Cardiac septum (tissue), 1 donor: ENCODE measurements at places on chromosomes 7 and 10. TPM values are rescaled to one million over a fixed set of nuclear protein-coding genes. Genes with fewer than 3 reads are reported as not detected.

GRCh38 chr7:22990588-22990949, 23.4 kb downstream of the HYCC1 start:
- no peak for DNase-seq

DNA sequence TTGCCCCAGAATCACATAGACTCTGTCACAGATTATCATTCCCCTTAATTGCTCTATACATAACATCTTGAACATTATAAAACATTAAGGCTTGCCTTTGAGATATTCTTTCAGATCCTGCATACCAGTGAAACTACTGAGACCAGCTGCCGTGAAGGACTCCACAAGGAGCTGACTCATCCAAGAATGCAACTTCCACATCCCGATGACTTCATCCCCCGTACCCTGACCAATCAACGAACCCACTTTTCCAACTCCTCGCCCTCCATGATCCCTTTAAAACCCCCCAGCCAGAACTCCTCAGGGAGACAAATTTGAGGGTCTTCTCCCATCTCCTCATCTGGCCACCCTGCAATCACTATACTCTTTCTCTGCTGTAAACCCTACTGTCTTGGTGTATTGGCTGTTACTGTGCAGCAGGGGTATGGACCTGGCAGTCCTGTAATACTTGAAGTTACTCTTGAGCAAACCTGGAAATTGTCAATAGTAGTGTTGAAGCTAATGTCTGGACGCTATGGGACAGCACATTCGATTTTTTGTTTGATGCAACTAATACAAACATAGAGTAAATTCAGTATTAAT, 49.8 kb downstream of the HTR5A start:
- no peak for DNase-seq

GRCh38 chr10:101140084-101140949, 9.2 kb downstream of the TLX1 start:
- no peak for DNase-seq

GRCh38 chr10:130749911-130750310, 561.6 kb downstream of the TCERG1L start:
- DNase-seq: peak; percentile 60

DNA sequence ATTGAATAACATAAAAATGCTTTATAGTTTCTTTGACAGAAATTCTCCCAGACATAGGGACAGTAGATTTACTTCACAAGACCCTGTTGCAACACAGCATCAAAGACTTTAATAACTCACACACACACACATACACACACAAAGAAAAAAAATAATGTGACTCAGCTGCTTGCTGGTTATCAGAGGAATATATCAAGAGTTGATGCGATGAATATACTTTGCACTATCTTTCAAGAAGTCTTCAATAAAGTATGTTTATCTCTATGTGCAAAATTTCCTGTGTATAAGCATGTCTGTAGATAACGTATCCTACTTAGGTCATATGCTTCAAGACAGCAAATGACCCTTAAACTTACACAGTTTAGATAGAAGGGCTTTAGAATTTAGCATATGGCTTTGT, 243.1 kb downstream of the ARL4A start:
- DNase-seq: no peak

DNA sequence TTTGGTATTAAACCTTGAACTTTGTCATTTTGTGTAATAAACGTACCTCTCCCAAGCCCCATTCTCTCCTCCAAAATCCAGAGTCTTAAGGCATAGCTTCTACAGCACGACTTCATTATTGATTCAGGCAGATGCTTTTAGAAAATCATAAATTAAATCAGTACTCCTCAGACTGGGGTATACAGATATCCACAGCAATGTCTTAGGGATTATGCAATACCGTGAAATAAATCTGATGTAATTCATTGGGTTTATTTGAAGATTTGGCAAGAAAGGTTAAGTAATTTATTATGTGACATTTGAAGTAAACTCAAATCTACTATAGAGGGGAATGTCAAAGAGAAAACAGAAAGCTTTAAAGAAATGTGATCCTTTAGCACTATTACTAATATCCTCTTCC, 246.1 kb upstream of the PLXDC2 start:
- no peak for DNase-seq

LOXL4 gene
- 17.9 TPM for total RNA-seq
